ENCODE measurements at places on chromosomes 5 and 9.

DNA sequence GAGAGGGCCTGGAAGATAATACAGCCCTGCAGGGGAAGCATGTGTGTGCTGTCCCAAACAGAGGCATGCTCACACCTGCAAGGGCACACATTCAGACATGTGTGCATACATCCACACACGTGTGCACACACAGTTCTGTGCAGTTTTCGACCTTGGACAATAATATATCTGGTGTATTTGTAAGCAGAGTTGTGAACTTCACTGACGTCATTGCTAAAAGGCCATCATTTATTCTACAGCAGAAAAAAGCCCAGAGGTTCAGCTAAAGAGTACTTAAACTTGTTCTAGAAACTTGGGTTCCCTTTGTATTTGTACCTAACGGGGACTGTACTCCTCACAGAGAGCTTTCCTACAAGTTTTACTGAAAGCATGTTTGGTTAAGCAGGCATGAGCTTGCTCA, 19.5 kb downstream of the IRX2 start:
- no peak for DNase-seq

- DNase-seq: no peak
Observed at GRCh38 chr9:35609001-35609819, 4.1 kb downstream of the TESK1 start.

- DNase-seq: no peak
Observed at GRCh38 chr5:57696825-57697570, 214.4 kb upstream of the ACTBL2 start.

DNA sequence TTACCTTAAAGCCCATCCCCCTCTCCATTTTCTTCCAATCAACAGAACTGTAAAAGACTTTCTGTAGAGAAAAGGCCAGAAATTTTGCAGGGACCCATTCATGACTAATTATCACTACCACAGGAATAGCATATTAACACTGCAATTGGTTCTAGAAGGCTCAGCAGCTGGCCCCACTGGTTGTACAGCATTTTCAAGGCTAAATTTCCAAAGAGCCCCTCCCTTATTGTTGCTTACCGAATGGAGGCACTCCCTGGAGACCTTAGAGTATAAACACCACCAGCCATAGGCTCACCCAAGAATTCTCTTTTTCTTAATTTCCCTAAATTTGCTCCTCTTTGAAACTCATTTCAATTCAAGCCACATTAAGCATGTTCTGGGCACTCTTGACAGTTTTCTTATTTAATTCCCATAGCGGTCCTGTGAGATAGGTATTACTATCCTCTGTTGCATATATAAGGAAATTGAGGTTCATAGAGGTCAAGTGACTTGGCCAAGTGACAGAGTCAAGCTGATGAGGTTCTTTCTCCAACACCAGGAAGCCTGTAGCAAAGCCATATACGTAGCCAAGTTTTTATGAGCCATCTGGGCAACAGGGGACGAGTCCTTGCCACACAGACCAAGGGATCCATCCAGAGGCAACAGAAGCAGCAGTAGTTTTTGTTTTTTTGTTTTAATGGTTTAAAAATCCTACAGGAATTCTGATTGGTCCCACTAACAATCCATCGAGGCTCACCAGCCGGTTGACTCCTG, 83.9 kb upstream of the NR5A1 start:
- no peak for DNase-seq

- no peak for DNase-seq
Observed at GRCh38 chr5:80250801-80251200, 5.0 kb downstream of the SERINC5 start.

DNA sequence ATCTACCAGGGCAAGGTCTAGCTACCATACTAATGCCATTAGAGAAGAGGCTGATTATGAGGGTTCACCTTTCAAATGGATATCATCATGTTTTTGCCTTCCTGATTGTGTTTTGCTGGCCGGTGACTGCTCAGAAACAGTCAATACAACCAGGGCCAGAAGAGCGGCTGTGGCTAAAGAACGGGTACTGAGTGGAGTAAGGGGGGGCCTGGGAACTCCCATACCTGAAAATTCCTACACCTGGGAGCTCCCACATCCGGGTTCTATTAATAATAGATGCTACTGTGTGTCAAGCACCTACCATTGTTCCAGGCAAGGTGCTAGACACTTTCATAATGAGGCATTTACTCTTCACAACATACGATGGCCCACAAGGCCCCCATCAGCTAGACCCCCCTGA, 79.2 kb downstream of the CDK5RAP2 start:
- DNase-seq: no peak

DNA sequence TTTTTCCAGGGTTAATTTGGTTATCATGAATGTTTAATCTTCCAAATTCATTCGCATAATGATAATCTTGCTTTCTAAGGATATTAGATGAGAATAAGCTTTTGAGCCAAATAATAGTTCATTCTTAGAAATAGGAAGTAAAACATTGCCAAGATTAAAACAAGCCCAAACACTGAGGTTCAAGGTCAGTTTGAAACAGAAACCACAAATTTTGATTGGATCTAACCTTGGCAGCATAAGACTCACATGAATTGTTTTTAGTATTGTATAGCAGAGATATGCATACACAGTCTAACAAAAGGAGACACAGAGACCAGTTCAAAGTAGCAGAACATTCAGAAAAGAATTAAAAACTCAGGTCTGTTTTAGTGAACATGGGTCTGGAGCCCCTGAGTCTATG, 43.4 kb upstream of the VCAN start:
- DNase-seq: no peak

DNA sequence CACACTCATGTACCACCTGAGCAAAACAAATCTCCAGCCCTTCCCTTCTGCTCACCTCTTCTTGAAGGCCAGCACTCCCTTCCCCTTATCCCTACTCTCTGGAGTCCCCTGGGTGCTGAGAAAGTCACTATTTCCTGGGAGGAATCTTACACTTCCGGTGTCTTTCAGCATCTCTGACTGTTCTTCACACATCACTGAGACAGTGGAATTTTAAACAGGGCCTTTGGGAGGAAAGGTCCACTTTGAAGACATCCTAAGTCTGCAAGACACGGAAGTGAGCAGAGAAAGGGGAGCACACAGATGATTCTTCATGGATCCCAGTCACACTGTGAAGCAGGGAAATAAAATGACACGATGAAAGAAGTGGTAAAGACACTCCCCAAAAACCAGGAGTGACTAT, 25.6 kb downstream of the FRMD3 start:
- no peak for DNase-seq

- DNase-seq: no peak
Observed at GRCh38 chr9:81382281-81382680, 307.1 kb downstream of the TLE1 start.

DNA sequence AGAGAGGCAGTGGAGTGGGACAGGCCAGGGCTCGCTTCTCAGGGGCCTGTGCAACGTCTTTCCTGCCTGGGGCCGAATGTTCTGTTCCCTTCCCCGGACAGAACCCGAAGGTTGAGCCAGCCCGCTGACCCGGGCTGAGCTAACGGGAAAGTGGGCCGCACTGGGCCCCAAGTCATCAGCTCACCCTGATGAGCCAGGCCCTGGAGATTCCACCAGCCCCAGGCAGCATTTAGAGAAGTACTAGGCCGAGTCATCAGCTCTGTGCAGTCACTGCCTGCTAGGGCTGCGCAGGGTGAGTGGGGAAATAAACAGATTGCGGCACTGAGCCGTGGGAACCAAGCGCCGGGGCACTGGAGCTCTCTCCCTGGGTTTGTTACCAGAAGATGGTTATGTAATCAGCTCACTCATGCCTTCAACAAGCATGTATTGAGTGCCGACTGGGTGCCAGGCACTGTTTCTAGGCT, 29.1 kb upstream of the DUSP1 start:
- DNase-seq: no peak

DNA sequence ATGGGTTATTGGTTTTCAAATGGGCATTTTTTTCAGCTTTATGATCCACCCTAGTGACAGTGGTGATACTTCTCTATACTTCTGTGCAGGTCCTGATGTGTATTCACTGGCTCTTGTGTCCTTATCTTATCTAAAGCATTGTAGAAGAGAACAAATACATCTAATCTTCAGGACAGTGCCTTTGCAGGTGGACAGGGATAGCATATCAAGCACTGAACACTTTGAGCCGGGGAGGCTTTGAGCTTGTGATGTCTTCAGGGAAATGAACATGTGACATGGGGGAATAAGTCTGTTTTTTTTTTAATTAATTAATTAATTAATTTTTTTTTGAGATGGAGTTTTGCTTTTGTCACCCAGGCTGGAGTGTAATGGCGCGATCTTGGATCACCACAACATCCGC, 115.5 kb upstream of the KLF4 start:
- DNase-seq: no peak

GRCh38 chr5:144406442-144406841, 235.8 kb downstream of the KCTD16 start:
- DNase-seq: no peak

DNA sequence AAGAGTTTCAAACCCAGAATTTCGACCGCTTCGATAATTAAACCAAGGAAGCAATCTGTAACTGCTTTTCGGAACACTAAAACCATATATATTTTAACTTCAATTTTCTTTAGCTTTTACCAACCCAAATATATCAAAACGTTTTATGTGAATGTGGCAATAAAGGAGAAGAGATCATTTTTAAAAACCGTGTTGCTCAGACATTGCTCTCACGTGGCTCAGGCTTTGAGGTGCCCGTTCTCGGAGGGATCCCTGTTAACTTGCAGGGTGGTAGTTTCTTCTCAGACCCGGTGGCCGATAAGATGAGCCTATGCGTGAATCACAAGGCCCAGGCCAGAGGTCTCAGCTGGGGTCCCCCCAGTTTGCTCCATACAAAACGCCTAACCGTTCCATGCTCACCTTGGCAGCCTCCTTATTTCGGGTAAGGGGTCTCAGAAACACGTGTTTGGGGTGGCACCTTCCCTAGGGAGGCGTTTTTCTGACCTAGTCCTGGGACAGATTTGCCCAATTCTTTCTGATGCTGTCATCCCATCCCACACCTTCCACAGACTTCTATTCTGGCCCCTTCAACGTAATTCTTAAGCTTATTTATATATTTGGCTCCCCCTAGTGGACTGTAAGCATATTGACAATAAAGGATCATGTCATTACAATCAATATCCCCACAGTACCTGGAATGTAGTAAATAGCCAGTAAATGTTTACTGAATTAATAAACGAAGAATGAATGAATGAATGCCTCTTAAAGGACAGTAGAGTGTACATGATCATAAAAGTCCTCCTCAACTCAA, 48.1 kb downstream of the THBS4 start:
- peak; percentile 15 for DNase-seq

DNA sequence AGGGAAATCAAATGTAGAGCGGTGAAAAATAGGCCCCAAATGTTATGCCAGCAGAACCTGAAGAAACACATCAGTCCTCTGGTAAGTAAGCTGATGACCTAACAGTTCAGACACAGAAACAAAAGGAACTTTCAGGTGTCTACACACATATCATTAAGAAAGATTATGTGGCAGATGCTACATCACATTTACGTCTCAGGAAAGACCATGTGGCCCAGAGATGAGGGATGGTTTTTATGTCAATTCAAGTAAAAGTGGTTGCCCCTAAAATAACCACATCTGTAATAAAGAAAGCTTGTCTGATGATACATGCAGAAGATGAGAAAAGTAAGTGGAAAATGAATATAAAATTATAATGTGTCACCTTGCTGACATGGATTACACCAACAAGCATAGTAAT, 31.4 kb downstream of the GNAQ start:
- DNase-seq: no peak

DNA sequence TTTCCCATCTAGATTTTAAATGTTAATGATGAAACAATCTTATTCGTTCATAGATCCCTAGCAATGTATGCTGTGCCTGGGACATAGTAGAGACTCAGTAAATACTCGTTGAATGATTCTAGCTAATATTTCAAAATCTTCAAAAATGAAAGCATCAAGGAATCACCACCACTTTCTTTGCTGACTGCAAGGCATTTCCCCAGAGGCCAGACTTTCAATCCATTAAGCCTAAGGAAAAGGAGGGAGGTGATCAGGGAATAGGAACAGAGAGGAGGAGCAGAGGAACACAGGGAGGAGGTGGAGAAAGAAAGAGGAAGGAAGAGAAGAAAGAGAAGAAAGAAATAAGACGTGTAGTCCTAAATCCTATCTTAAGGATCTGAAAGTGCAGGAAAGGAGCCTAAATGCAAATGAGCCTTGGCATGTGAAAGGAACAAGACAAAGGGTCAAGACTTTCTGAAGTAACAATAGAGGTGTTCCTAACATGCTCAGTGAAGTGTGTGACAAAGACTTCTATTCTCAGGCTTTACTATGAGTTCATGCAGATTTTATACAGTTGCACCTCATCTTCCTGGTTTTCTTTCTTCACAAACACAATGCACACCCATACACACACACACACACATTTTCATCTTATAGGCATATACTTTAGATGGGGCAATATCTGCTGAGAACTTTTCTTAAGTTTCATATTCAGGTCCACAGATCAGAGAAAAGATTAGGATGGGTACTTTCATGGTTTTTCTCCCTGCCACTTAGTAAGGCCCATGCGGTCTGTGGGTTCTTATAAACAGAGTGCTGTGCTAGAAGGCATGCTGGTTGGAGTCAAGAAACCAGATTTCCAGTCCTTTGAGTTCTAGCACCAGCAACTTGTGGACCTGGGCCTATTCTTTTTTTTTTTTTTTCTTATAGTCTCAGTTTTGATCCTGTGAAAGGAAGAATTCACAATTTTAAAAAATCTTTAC, 512.2 kb upstream of the TNC start:
- DNase-seq: no peak

GRCh38 chr9:97319395-97319794, 11.9 kb downstream of the CCDC180 start:
- no peak for DNase-seq

DNA sequence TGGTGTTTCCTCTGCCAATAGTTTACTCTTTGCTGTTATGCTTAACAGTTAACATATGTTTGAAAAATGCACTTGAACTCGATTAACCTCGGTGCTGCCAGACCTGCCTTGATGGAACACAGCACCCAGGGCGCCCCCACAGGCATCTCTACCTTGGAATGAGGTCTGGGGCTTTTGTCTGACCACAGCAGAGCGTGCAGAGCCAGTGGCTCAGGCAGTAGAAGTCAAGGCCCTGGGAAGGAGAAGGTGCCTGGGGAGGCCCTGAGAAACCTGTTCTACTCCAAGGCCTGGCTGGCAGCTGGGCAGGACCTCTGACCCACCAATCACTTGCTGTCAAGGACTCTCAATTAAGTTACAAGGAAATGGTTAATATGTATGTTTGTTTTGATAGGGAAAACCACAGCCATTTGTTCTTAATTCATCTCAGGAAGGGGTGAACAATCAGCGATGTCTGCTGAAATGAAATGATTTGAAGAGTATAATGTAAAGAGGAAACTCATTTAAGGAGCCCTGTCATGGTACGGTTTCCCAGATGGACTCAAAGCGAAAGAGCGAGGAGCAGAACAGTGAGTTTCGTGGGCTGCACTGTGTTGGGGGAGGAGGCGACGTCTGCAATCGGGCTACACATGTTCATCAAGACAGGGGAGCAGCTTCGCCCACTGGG, 21.9 kb downstream of the MACROH2A1 start:
- DNase-seq: no peak
